ENCODE measurements at places on chromosomes 4 and X.

GRCh38 chrX:291411-291901 lies 10.3 kb downstream of the PLCXD1 start:
- no peak for DNase-seq

- DNase-seq, result no peak
Measured at GRCh38 chrX:140342410-140342809, 162.5 kb downstream of the SOX3 start.

- DNase-seq, result no peak
Measured at GRCh38 chr4:762211-763190, 56.9 kb downstream of the PCGF3 start.

DNA sequence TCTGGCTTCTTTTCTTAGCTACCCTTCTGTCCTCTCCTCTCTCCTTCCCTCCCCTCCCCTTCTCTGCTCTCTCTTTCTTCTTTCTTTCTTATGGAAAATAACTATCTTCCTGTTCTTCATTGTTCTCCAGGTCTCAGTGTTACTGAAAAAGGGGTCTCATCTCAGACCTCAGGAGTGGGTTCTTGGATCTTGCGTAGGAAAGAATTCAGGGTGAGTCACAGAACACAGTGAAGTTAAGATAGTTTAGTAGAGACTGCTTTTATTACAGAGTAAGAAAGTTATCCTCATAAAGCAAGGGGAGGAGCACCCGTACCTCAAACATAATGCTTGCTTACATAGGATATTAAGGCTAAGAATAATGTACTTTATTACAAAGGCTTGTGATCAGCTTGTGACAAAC lies 31.8 kb upstream of the CWH43 start:
- no peak for DNase-seq

DNA sequence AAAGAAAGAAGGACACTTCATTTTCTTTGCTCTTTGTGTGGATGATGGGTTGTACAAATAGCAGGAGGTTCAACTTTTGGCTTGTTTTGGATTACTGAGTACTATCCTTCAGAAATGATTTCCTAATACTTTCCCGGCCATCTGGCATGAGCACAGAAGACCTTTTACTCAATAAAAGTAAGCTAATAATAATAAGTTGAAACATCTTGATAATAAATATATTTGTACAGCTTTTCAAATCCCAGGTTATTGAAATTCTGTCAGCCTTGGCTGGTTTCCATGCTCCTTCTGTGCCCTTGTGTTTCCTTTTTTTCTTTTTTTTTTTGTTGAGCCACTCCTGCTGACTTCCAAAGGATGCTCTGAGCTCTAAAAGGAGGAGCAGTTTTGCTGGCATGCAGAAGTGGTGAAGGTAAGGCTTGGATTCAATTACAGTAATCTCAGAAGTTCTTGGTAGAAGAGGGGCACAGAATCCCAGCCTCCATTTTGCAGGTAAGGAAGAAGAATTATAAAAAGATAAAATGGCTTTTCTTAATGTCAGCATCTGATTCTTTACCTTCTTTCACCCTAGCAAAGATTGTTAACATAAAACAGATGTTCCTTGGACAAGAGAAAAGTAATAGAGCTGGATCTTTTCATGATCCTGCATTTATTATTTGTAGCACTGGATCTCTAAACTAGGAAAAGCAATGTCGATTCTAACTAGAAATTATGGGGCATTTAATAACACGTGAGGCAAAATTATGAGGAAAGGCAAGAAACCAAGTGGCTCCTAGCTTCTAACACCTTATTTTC lies 31.9 kb downstream of the REPS2 start:
- no peak for DNase-seq

- DNase-seq, result no peak
Measured at GRCh38 chr4:175325230-175325629, 407.1 kb downstream of the ADAM29 start.

- DNase-seq, result no peak
Measured at GRCh38 chr4:122334828-122335227, 44.0 kb upstream of the ADAD1 start.

DNA sequence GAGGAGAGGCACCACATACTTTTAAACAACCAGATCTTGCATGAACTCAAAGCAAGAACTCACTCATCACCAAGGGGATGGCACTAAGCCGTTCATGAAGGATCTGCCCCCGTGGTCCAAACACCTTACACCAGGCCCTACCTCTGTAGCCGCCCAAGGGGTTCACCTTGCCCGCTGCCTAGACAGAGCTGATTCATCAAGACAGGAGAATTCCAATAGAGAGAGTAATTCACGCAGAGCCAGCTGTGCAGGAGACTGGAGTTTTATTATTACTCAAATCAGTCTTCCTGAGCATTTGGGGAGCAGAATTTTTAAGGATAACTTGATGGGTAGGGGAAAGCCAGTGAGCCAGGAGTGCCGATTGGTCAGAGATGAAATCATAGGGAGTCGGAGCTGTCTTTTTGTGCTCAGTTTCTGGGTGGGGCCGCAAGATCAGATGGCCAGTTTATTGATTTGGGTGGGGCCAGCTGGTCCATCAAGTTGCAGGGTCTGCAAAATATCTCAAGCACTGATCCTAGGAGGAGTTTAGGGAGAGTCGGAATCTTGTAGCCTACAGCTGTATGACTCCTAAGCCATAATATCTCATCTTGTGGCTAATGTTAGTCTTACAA lies 364.7 kb downstream of the PCDH7 start:
- DNase-seq, result no peak

DNA sequence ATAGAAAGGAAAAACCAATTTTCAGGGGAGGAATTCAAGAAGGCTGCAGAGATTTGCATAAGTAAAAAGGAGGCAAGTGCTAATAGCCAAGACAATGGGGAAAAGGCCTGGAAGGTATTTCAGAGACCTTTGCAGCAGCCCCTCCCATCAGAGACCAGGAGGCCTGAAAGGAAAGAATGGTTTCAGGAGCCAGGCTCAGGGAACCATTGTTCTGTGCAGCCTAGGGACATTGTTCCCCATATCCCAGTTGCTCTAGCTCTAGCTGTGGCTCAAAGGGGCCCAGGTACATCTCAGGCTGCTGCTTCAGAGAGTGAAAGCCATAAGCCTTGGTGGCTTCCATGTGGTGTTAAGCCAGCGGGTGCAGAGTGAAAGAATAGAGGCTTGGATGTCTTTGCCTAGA lies 24.0 kb downstream of the NAP1L3 start:
- no peak for DNase-seq

GRCh38 chr4:94412658-94413038 lies 39.1 kb upstream of the PDLIM5 start:
- no peak for DNase-seq

DNA sequence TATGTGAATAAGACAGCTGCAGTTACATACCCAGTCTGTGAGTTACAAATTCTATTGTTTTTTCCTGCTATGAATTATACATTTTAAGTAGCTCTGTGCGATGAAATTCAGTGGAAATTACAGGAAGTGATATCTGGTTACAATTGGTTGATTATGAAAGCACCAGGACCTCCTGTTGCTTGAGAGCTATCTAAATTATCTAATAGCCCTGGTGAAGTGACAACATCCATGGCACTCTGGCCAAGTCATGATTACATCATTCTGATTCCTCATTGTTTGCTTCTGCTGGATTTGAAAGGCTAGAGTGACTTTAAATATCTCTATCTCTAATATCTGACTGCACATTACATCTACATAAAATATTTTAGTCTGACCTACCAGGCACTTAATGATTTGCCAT lies 515.0 kb downstream of the CFAP47 start:
- no peak for DNase-seq

Data from activated CD8-positive, alpha-beta memory T cell treated with anti-CD3 and anti-CD28 coated beads for 24 hours (primary cell).